Stimulated activated CD4-positive, alpha-beta T cell treated with anti-CD3 and anti-CD28 coated beads, Interleukin-4, amount 100 ng/mL, for 1 hour (primary cell): ENCODE measurements at places on chromosomes 11 and 22.

DNA sequence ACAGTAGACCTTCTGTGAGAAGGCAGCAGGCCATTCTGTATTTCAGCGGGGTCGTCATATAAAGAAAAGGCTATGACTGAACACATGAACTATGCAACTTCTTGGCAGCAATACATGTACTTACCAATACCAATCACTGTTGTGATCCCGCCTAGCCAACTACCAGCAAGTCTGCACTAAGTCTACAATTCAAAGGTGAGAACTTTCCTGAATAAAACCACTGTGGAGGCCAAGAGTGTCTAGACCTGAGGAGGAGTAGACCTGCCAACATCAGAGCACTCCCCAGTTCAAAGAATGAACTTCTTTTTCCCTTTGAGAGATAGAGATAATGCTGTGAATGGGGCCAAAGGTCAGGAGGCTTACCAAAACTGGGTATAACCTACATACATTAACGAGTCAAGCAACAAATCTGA lies 108.2 kb downstream of the SIK3 start:
- DNase-seq = no peak

DNA sequence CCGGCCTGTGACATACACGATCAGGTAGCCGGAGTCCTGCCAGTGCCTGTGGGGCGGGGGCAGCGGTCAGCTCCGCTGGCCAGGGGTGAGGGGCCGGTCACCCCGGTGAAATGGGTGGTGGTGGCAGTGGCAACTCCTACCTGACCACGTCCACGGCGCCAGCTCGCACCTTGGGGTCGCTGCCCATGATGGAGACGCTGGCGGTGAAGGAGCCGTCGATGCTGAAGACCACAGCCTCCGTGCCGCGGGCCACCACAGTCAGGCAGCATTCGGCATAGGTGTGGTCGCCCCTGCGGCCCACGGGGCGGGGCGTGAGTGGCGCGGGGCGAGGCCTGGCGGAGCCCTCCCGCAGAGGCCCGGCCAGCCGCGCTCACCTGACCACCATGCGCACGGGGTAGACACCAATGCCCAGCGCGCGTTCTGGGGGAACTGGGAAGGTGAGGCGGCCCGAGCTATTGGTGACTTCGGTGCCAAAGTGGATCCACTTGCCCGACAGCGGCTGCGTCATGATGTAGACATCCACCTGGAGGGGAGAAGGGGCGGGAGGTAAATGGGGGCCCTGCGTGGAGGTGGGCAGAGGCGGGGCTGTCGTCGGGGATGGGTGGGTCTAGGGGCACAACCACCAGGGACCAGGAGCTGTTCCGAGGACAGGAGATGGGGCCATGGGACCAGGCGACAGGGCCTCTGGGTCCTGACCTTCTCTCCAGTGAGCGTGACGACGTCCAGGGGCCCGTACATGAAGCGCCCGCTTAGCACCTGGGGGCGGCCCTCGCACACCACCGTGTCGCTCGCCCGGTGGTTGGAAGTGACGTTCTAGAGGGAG lies 10.9 kb downstream of the AIP start:
- DNase-seq = no peak

DNA sequence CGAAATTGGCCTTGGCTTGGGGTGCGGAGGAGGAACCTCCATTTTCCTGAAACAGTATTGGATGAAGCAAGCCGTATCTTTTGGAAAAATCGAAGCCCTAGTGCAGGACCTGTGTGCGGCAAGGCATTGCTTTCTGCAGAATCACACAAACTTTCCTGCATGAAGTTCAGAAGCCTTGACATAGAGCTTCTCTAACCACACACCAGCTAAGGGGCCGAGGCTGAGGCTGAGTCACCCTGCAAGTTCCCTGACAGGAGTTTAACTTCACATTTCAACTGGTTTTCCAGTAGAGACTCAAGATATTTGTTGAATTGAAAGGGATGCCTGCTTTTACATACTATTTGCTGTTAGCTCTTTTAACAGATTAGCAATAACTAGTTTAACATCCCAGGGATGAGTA lies 67.8 kb downstream of the TCF20 start:
- DNase-seq = peak; percentile 57

- no peak for DNase-seq
Measured at GRCh38 chr11:13105237-13105844, 96.2 kb downstream of the RASSF10 start.

DNA sequence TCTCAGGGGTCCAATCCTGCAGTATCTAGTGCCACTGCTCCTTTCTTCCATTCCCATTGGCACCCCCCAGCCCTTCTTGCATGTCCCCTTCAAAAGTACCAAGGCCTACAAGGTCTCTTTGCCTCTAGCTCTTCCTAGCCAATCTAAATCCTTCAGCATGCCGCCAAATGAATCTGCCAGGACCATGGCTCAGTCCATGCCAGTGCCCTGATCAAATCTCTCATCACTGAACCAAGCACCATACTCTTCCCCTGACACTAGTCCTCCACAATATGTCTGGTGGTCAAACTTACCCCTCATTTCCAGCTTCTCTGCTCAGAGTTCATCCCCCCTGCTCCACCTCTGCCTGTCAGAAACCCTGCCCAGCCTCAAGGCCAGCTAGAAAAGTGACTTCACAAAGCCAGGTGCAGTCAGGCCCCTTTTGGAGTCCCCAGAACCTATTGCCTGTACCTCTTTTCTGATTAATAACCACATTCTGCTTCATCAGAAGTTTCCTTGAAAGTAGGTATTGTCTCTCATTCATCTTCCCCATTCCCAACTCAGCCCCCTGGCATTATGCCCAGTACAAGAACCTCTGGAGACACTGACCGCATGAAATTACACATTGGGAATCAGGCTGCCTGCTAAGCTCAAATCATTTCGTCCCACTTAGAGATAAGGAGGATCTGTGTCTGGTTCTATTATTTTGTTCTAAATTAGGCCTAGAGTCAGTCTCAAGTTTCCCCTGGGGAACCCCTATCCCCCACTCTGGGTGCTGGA lies 11.4 kb downstream of the FEN1 start:
- no peak for DNase-seq

DNA sequence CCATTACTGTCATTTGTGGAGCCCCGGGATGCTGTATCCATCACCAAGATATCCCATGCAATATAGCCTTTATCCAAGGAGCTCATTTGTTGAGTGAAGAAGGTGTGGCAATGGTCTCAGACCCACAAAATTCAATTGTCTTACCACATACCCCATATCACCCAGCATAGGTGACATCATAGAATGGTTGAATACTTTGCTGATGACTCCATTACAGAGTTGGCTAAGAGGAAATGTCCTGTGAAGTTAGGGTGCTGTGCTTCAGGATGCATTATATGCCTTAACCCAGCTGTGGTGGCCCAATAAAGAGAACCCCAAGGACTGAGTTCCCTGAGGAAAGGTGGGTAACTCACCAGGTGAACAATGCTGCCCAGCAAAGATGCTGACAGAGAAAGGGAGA lies 113.7 kb downstream of the EFCAB6 start:
- no peak for DNase-seq

DNA sequence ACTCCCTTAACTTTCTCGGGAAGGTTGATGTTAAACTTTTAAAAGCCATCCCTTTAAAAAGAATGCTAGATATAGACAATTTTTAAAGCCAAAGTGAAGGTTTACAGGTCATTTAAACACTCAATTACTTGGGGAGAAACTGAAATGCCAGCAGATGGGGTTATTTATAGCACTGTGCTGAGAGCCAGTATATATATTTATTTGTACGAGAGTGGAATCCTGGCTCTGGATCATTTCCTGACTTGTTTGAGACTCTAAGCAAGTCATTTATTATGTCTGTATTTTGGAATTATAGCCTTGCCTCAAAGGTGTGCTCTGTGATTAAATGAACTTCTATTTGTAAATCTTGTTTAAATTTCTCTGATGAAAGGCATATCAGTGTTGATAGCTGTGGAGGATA lies 6.8 kb upstream of the ZBED5 start:
- no peak for DNase-seq

GRCh38 chr11:39443424-39444022 lies 2015.9 kb downstream of the LRRC4C start:
- no peak for DNase-seq

- no peak for DNase-seq
Measured at GRCh38 chr22:31020334-31020733, 51.3 kb downstream of the TUG1 start.

DNA sequence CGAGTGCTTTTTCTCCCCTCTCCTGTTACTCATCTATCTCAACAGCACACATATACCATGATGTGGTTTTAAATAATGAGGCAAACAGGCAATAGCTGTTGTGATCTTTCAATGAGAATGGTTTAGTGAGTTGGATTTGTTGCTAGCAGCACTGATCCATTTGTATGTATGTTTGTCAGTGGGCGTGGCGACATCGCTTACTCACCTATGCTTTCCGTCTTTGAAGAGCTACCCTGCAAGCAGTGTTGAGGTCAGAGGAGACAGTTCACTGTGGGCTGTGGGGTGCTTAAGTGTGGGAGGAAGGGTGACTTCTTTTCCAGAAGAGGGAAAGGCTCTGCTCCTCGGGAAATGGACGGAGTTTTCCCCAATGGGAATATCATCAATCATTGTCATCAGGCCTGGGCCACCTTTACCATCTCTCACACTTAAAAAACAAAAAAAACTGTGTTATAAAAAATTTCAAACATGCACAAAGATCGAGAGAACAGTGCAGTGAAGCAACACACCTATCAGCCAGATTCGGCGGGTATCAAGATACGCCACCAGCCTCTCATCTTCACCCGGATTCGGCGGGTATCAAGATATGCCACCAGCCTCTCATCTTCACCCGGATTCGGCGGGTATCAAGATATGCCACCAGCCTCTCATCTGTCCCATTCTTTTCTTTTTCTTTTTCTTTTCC lies 83.8 kb downstream of the TBC1D22A start:
- no peak for DNase-seq

GRCh38 chr22:44379817-44380755 lies 67.3 kb upstream of the SHISAL1 start:
- no peak for DNase-seq

GRCh38 chr22:28792491-28793383 lies 7.6 kb downstream of the XBP1 start:
- DNase-seq = no peak

- peak; percentile 8 for DNase-seq
Measured at GRCh38 chr11:117144477-117145392, 648 bp downstream of the PAFAH1B2 start.

- DNase-seq = no peak
Measured at GRCh38 chr11:14417186-14417585, 58.2 kb upstream of the RRAS2 start.

DNA sequence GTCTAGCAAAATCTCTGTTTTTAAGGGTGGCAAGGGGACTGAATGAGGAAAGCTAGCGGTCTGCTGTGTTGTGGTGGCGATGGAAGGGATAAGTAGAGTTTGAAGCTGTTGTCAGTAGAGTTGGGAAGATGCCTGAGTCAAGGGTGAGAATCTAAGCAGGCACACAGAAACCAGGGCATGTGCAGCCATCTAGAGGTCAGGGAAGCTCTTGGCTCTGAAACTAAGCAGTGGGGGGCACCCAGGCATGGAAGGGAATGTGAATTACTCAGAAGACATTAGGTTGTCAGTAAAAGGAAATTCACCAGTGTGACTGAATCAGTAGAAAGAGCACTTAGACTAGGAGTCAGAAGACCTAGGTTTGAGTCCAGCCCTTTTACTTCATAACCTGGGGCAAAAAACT lies 15.4 kb downstream of the BMAL1 start:
- DNase-seq = no peak

GRCh38 chr11:1101318-1102089 lies 26.8 kb downstream of the MUC2 start:
- no peak for DNase-seq

GRCh38 chr11:82909015-82909640 lies 7.6 kb downstream of the DDIAS start:
- DNase-seq = no peak

GRCh38 chr22:38213319-38213989 lies 11.7 kb downstream of the MAFF start:
- DNase-seq = no peak

DNA sequence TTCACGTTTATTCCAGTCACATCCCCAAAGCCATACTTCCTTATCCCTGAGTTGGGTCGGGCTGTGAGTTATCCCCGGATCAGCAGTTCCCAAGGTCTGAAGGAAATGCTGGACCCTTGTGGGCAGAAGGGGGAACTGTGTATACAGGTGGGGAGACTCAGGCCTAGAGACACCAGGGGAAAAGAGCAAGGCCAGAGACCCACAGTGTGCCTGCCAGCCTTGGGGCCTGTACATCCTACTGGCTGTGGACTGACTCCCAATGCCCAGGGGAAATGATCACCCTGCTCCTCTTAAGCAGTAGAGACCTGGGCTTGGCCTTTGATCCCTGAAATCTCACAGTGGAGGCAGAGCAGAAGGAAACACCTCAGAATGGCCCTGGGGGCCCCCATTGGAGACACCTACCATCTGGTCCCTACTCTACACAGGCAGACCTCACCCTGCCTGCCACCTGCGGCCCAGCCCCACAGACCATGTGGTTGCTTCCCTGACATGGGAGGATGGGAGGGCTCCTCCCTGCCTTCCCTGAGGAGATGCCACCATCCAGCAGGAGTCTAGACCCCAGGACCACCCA lies 1.3 kb downstream of the SELENOM start:
- DNase-seq = no peak

DNA sequence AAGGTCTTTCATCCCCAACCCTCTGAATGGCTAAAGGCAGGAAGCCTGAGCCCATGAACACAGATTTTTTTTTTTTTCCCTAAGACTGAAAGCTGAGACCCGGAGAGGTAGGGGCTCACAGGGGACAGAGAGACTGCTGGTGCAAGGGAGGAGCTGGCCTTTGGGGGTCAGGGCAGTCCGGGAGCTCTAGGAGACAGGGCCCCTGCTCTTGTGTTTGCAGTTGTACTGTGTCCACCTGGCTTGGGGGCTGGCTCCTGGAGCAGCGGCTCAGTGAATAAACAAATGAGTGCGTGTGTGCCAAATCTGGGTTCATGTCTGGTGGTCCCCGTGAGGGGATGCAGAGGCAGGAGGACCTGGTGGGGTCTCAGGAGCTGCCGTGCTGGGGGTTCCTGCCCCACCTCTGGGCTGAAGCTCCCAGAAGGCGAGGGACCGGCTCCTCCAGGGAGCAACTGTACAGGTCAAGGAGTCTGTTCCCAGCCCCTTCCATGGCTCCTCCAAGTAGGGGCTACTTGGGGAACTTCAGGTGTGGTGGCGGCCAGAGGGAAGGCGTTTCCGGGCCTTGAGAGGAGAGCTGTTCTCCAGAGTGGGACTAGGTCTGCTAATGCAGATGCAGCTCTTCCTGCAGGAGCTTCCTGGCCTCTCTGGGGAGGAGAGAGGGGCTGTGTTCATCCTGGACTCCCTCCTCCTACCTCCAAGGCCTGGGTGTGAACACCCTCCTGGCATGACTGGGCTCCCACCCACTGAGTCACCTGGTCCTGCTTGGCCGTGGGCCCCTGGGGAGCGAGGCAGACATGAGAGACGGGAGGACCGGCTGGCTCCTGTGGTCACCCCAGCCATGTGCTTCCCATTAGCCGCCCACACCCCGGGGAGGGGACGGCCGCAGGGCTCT lies 57.6 kb downstream of the FBXO7 start:
- no peak for DNase-seq

GRCh38 chr11:64053699-64054098 lies 18.0 kb downstream of the FLRT1 start:
- DNase-seq = no peak

- no peak for DNase-seq
Measured at GRCh38 chr22:49694462-49695260, 133.0 kb downstream of the BRD1 start.
